ENCODE measurements at places on chromosomes 7 and 10. TPM values are rescaled to one million over a fixed set of nuclear protein-coding genes. Genes with fewer than 3 reads are reported as not detected.

DNA sequence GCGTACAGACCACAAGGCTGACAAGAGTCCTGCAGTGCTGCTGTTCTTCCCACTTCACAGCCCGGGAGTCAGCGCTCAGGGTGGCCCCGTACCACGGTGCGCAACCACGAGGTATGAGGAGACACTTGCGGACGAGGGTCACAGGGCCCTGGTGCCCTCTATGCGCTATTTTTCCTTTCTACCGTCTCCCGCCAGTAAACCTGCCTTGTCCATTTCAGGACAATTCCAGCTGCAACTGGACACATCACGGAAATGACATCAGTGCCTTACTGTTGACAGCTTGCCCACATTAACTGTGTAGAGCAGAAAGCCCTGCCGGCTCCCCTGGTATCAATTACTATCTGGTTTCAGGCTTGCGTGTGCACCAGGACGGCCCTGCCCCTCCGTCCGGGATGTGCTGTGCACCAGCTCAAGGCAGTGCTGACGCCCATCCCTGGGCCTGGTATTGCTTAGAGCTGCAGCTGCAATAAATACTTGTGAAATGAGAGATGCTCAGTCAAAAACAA is 65.1 kb downstream of the ZRANB1 start:
- DNase-seq = no peak

DNA sequence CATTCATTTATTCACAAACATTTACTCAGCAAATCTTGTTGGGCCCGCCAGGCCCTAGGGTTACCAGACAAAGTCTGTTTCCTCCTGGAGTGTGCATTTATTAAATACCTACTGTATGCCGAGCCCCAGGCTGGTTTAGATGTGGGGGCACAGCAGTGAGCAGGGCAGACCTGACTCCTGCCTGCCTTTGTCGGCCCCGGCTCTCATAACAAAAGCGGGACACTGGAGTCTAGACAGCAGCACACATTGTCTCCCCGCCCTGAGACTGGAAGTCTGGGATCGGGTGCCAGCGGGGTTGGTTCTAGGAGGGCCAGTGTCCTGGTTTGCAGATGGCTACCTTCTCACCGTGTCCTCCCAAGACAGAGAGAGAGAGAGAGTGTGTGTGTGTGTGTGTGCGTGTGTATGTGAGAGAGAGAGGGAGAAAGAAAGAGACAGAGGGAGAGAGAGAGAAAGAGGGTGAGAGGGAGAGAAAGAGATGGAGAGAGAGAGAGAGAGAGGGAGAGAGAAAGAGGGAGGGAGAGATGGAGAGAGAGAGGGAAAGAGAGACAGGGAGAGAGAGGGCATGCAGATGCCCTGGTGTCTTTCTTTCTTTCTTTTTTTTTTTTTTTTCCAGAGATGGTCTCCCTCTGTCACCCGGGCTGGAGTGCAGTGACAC is 25.9 kb downstream of the ELFN1 start:
- peak; percentile 12 for DNase-seq

Gene EPHB6
- 55.9 TPM for total RNA-seq

Gene FBXL13
- 4.0 TPM for total RNA-seq

DNA sequence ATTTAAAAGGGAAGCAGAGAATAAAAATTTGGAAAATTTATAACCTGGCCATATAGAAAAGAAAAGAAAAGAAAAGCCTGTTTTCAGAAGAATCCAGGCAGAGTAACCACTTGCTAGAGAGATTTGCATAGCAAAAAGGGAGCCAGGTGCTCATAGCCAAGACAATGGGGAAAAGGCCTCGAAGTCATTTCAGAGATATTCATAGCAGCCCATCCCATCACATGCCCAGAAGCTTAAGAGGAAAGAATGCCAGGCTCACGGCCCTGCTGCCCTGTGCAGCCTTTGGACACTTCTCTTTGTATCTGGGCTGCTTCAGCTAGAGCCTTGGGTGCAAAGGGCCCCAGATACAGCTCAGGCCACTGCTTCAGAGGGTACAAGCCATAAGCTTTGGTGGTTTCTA is 159.8 kb downstream of the CCDC7 start:
- no peak for DNase-seq

- no peak for DNase-seq
These were observed 27.0 kb downstream of the DCLRE1C start for GRCh38 chr10:14926722-14927416.

Gene MCM10
- 1.6 TPM for total RNA-seq

DNA sequence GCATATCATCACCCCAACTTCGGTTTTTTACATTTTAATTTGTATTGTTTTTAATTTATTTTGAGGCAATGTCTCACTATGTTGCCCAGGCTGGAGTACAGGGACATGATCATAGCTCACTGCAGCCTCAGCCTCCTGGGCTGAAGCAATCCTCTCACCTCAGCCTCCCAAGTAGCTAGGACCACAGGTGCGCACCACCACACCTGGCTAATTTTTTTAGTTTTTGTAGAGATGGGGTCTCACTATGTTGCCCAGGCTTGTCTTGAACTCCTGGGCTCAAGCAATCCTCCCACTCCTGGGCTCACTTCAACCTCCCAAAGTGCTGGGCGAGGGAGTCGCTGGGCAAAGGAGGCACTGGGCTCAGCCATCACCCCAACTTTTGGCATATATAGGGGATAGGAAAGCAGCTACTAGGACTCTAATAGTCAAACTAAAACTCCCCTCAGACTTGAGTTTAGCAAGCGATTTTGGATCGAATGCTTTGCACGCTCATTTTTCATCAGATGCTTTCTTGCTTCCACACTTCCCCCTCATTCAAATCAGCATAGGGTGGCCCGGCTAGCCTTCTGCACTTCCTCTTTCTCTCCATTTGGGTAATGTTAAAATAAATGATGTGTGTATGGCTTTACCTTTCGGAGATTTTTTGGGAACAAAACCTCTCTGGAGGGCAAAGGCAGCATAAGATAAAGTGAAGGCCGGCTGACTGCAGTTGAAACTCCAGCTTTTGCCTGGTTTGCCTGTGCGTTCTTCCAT is 20.8 kb upstream of the NMT2 start:
- DNase-seq = no peak

Gene OPN1SW
- not detected for total RNA-seq

Gene CDK6
- 24.8 TPM for total RNA-seq

Gene CYP26C1
- 0.10 TPM for total RNA-seq

Gene SVOPL
- 2.1 TPM for total RNA-seq

DNA sequence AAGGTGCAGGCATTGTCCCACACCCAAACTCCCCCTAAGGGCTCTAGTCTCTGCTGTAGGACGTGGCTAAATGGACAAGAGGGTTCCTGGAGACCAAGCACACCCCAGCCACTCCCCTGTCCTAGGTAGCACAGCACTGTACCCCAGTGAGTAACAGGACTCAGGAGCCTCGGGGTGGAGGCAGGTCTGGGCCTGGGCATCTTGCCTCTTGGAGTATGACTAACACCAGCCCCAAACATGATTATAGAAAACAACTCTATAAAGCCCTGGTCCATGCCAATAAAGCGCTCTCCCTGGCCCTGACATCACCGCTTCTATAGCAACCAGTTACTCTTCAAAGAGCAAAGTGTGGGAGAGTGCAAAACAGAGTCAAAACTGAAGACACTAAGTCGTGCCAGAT is 195.0 kb downstream of the CALN1 start:
- no peak for DNase-seq

Gene ATOH7
- total RNA-seq = not detected
